Caudate nucleus (tissue), 63 donors: ENCODE measurements at places on chromosomes 6 and 20.

- DNase-seq = no peak
Measured at GRCh38 chr20:53872561-53873229, 197.7 kb downstream of the BCAS1 start.

GRCh38 chr6:16733085-16733484 is 28.2 kb downstream of the ATXN1 start:
- no peak for DNase-seq

DNA sequence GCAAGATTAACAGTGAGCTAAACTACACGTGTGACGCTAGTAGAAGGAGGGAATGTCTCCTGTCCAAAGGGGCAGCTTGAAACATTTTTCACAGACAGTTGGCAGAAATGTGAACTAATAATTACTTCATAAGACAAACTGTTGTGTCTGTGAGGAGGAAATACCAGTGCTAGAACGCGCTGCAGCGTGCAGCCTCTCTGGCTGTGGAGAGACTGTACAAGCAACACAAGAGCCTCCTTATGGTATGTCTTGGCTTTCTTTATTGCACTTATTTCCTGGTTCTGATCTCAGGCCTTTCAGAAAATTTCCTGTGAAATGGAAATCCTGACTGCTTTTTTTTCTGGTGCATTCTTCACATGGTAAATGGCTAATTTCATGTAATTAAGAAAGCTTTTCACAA is 25.3 kb upstream of the TIAM2 start:
- no peak for DNase-seq

DNA sequence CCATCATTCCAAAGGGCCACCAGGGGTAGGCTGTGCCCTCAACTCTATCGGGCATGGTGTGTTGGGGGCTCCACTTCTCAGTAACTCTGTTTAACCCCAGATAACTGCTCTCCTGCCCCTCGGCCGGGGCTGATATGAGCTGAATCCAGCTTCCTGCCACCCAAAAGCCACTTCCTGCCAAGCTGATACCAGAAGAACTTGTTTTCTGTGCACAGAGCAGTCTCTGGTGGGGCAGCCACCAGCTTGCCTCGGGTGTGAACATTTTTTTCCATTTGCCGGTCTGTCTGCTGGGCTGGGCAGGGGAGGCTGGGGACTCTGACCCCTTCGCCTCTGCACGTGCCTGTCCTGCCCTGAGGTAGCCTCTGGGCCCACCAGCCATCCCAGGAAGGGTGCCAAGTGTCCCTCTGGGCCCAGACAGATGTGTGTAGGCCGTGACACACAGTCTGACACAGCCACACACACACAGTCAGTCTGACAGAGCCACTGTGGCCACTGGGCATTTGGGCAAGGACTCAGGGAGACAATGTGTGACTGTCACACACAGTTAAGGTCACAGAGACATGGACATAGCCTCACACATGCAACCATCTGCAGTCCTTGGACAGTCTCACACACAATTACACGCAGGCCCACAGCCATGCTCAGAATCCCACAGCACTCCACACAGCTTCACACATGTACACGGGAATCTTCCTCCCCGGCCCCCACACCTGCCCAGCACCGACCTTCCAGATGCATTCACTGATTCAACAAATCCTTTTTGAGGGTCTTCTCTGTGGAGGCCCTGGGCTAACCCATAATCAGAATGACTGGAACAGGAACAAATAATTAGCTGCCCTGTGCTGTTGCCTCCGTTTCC is 45.1 kb downstream of the NOL4L start:
- DNase-seq = no peak

DNA sequence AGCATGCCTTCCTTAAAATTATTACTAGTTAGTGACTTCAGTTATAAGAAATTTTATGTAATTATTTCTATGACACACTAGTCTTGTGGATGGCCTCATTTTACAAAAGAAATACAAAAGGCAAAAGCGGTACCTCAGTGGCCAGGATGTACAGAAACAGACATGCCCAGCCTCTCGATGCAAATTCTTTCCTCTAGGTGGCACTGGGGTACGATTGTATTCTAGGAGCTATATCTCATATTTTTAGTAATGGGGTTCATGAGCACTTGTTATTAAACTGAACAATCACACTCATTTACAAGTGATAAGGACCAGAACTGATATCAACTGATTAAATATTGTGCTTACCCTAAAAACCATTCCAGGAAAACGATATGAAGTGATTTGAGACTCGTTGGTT is 59.8 kb downstream of the SOD2 start:
- no peak for DNase-seq

DNA sequence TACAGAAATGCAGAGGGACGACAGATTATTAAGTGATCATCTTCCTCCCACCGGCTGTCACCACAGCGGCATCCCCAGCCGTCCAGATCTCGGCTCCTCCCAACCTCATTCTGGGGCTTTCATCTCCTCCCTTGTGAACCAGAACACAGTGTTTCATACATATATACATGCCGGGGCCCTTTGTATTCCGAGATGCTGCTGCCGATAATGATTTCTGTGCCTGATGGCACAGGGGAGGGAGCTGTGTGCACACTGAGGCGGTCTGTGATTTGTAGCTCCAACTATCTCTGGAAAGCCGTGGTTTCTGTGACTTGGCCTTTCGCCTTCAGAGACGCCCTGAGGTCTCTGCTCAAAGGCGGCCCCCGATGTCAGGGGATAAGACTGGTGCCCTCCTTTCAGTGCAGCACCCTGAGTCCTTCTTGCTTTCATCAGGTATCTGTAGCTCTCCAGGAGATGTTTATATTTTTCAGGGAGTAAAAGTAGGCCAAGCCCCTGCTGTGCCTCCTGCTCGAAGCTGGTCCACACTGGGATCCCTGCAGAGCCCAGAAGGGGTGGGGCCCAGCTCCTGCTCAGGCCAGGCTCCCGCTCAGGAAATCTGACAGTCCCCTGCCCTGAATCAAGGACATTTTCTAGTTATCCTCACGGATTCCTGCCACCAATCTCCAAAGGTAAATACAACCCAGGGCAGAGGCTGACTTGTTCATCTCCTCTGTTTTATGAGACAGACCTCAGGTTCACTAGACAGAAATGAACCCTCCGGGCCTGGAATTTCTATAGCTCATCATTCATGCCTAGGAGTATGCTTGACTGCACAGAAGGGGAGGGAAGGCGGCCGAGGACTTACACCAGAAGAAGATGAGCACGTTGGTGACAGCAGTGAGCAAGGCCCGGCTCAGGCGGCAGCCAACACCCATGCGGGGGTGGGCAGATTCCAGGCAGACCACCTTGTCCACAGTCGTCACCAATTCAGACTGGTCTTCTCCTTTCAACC is 11.2 kb downstream of the LEMD2 start:
- no peak for DNase-seq

DNA sequence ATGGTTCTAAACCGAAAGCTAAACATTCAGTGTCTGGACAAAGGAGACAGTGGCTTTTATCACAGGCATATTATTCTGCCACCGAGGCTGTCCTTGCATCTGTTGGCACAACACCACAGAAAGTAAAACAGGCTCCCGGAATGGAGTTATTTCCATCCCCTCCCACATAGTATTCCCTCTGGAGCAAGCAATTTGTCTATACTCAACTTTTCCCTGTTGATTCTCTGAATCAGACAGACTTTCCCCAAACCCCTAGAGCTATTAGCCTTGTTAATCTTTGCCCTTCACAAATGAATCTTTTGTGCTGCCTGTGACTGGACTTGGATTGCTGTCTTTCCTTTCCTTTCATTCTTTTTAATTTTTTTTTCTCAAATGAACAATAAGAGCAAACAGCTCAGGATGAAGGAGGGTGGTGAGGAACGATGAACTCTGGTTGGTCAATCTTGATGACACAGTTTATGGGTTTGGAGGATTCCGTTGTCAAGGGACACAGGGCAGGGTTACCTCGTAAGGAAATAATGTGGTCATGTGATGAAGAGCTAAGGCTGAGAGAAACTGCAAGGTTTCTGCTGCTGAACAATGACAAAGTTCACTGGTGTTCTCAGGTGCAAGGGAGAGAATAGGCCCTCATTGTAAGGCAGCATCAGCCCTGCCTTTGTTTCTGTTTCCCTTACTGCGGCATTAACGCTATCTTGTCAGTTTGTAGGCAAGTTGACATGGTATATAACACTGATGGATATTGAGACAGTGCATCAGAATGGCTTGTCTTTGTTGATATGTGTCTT is 275.0 kb upstream of the BMP2 start:
- DNase-seq = no peak

DNA sequence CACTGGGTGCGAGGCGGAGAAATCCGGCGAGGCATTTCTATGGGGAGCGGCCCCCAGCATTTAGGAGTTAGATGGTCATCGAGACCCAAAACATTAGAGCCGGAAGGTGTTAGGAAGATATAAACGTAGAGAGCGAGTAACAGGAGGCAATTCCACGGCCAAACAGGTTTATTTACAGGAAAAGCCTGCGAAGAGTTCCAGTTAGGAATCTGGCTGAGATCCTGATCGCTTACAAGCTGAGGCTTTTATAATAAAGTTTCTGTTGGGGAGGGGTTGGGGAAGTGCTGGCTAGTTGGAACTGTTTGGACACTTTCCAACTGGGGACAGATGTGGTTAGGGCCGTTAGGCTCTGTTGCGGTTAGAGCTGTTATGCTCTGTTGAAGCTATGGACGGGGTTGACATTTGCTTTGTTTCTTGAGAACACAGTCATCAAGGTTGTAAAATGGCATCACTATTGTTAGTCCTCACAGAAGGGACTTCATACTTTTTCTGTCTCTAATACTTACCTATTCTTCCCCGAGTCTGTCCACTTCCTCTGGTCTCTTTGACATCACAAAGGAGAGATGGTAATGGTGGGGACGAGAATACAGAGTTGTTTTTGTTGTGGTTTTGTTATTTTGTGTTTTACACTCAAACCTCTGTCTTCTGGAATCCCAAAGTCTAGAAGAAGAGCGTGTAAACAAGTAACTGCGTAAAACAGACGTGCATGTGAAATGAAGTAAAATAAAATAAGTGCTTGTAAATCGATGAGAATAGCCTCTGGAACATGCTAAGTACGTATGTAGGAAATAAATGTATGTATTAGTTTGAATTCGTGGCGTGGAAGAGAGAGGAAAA is 554 bp upstream of the ZSCAN31 start:
- no peak for DNase-seq

DNA sequence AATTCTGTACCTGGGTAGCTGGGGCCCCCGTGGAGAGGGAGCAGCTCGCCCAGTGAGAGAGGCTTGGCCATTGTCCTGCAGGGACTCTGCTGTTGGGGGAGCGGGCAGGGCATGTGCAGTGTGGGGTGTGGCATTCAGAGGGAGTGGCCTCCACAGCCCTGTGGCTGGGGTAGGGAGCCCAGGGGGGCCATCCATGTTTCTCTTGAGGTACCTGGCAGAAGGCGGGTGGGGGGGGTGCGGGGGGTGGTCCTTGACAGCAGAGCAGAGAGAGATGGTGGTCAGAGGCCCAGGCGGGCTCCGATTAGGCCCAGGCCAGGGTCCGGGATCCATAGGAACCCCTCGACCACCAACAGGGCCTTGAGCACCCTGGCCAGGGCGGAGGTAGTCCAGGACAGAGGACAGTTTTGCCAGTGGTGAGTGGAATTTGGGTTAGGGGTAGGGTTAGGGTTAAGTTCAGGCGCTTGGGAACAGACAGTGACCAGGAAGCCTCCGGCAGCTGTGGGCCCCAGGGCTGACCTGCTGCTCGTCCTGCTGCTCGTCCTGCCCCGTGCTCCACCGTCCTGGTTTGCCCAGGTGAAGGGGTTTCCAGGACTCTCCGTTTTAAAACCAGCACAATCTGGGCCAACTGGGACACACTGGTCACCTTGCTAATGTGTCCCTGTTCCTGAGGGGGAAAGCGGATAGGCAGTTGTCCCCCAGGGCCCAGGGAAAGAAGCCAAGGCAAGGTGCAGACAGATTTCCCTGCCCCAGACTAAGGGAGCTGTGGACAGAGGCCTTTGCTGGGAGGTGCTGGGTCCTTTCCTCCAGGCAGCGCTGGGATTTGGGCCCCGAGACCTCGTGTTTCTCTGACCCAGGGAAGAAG is 24.8 kb upstream of the MYT1 start:
- DNase-seq = no peak

DNA sequence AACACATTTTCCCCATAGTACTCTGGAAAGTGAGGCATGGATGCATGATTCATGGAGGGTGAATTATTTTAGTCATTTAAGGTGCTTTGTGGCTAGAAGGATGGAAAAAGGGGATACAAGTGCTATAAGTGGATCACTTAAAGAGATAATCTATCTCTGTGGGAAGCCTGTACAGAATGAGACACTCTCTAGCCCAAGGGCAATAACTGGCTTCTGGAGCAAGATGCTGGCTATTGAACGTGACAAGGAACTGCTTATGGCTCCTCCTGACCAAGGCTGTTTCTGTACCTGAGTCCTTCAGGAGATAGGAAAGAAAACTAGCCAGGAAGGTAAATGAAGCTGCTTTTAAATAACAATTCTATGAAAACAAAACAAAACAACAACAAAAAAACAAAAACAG is 590.7 kb downstream of the EYS start:
- no peak for DNase-seq

- DNase-seq = no peak
Measured at GRCh38 chr6:15423286-15423993, 177.6 kb downstream of the JARID2 start.

GRCh38 chr20:431012-431904 is 23.2 kb downstream of the RBCK1 start:
- DNase-seq = peak; percentile 49

- DNase-seq = no peak
Measured at GRCh38 chr6:140320081-140321080, 945.9 kb upstream of the CITED2 start.

DNA sequence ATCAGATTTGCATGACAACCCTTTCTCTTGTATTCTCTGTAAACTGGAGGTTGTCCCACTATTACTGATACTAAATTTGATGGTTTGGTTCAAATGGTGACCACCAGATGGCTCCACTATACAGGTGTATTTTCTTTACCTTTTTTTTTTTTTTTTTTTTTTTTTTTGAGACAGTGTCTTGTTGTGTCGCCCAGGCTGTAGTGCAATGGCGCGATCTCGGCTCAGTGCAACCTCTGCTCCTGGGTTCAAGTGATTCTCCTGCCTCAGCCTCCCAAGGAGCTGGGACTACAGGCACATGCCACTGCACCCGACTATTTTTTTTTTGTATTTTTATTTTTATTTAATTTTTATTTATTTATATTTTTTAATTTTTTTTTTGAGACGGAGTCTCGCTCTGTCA is 6.6 kb upstream of the WTAP start:
- no peak for DNase-seq

GRCh38 chr20:51788822-51789221 is 13.5 kb downstream of the SALL4 start:
- DNase-seq = no peak

- no peak for DNase-seq
Measured at GRCh38 chr6:72861935-72862432, 240.1 kb downstream of the KCNQ5 start.

GRCh38 chr6:38503032-38503773 is 136.5 kb downstream of the BTBD9 start:
- no peak for DNase-seq

- no peak for DNase-seq
Measured at GRCh38 chr6:15358579-15359327, 112.9 kb downstream of the JARID2 start.

- no peak for DNase-seq
Measured at GRCh38 chr6:114200891-114201290, 141.9 kb downstream of the HS3ST5 start.
